ENCODE measurements at places on chromosomes 7 and 10.

GRCh38 chr10:12975906-12976305 lies 25.6 kb downstream of the CCDC3 start:
- no peak for DNase-seq

GRCh38 chr7:119545118-119545517 lies 727.9 kb upstream of the KCND2 start:
- no peak for DNase-seq

DNA sequence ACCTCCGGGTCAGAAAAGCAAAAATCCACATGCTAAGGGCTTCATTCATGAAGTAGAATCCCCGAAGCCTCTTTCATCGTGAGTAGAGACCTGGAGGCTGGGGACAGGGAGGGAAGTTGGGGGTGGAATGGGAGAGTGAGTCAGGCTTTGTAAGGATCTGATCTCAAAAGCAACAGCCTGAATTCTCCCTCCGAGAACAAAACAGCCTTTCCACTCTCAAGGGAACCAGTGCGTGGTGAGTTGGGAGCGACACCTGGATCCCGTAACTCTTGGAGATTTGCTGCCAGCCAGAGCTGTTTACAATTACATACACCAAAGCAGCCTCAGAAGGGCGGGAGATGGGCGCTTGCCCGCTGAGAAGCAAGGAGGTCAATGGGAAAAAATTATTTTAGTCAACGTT lies 10.8 kb downstream of the AFAP1L2 start:
- no peak for DNase-seq

DNA sequence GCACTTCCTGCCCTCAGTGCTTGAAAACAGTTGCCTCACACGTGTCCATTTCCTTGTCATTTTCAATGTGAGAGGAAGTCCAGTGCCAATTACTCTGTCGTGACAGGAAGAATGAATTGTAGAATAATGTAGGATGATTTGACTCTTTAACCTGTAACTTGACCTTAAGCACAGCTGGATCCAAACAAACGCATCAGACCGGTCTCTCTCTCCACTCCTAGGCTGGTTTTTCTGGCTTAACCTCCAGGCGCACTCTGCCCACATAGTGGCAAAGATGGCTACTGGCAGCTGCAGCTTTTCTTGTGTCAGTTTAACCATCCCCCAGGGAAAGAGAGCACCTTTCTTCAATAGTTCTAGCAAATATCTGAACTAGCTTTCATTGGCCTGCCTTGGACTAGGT lies 29.4 kb upstream of the PNLIPRP3 start:
- DNase-seq: no peak

- DNase-seq: no peak
Observed at GRCh38 chr7:30040938-30041337, 12.7 kb downstream of the PLEKHA8 start.

GRCh38 chr7:130322615-130323014 lies 22.0 kb upstream of the CPA5 start:
- no peak for DNase-seq

- no peak for DNase-seq
Observed at GRCh38 chr10:109769966-109770365, 153.3 kb downstream of the XPNPEP1 start.

DNA sequence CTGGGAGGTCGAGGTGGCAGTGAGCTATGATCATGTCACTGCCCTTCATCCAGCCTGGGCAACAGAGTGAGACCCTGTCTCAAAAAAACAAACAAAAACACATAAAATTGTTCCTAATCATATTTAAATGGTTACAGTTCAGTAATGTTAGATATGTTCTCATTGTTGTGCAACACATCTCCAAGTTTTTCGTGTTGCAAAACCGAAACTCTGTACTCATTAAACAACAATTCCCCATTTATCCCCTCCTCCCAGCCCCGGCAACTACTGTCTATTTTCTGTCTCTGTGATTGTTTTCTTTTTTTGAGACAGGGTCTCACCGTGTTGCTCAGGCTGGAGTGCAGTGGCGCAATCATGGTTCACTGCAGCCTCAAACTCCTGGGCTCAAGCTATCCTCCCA lies 16.1 kb upstream of the PRXL2A start:
- no peak for DNase-seq

DNA sequence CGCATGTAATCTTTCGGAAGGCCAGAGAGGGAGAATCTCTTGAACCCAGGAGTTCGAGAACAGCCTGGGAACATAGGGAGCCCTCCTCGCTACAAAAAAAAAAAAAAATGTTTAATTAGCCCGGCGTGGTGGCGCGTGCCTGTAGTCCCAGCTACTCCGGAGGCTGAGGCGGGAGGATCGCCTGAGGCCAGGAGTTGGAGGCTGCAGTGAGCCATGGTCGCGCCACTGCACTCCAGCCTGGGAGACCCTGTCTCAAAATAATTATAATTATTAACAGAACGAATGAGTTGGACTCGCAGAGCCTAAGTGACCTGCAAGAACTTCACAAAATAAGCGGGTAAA lies 794 bp downstream of the PCGF6 start:
- no peak for DNase-seq

GRCh38 chr10:117860823-117861222 lies 185.9 kb downstream of the RAB11FIP2 start:
- DNase-seq: no peak

- no peak for DNase-seq
Observed at GRCh38 chr7:41476460-41476803, 226.5 kb downstream of the INHBA start.

DNA sequence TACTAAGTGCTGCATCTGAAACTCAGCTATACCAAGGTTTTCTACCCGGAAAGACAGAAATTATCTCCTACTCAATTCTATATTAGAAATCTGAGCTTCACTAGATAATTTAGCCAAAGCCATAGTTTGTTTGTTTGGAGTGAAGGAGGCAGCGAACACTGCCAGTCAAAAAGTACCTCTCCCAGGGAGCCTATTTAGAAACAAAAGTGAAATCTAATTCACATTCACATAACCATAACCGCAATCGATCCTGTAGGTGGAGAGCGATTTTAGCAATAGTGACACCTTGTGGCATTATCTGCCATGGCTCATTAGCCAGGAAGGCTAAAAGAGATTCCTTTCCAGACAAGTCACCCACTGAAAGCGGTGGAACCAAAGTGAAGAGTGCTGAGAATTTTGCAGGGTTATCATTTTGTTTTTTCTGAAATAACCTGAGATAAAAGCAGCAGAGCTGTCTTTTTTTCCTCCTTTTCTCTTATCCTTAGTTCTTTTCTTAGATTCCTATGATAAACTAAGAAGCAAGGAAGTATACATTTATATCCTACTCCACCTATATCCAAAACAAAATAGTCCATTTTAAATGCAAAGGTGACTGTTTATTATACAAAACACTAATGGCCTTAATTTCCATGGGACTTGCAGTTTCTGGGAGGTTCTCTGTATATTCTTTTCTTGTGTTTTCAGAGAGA lies 83.7 kb upstream of the BET1 start:
- peak; percentile 72 for DNase-seq

- no peak for DNase-seq
Observed at GRCh38 chr7:34016876-34017275, 111.5 kb downstream of the BMPER start.

GRCh38 chr10:48981310-48981907 lies 41.8 kb upstream of the LRRC18 start:
- peak; percentile 45 for DNase-seq

- DNase-seq: no peak
Observed at GRCh38 chr10:45513551-45513950, 139.5 kb downstream of the ALOX5 start.

- DNase-seq: no peak
Observed at GRCh38 chr7:42768045-42768444, 143.8 kb downstream of the C7orf25 start.

DNA sequence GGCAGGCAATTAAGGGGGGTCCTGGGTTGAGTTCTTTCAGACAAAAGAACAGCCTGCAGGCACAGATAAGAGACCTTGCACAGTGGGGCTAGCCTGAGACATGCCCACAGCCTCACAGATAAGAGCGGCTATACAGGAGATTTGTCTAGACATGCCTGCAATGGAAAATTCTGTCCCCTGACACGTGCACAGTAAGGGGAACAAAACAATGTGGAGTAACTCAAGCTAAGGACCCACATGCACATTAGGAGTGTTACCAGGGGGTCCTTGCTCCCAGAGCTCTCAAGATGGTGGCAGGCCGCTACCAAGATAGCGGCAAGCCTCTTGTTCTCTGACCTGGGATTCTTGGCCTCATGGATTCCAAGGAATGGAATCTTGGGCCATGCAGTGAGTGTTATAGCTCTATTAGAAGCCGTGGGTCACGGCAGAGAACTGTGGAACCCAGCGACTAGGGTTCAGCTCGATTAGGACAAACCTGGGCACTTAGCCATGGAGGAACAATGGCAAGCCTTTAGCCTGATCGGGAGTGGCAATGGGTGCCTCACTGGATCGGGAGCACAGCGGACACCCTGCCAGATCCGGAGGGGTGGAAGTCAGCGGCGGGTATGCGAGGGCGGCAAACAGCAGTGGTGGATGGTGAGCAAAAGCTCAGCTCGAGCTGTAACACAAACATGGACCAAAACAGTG lies 196.9 kb downstream of the CCSER2 start:
- DNase-seq: no peak

- no peak for DNase-seq
Observed at GRCh38 chr10:132388891-132389432, 8.0 kb upstream of the PWWP2B start.

DNA sequence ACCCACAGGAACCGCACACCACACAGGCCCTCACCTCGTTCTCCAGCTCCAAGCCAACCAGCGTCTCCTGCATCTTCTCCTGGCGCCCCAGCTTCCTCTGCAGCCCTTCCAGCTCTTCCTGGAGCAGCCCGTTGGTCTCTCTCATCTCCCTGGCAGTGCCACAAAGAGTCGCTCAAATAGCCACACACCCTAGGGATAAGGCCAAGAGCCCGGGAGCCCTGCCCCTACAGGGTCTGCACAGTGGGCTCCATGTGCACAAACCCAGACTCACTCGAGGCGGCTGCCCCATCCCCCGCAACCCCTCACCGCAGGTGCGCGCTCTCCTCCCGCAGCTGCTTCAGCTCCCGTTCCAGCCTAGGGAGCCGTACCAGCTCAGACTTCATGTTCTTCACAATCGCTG lies 16.9 kb downstream of the MAD1L1 start:
- no peak for DNase-seq

DNA sequence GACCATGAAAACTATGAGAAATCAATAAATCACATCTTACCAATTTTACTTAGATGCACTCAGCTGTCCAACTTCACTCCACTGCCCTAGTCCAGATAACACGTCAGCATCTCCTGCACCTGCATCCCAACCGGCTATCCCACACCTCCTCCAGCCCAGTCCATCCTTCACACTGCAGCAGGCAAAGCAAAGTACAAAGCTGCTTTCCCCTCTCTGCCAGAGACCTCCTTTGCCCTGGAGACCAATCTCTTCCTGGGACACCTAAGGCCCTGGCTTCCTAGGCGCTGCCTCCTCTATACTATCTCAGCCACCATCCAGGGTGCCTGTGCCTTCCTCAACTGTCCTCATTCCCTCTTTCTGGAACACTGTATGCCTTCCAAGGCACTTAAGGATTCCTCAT lies 90.3 kb upstream of the DDC start:
- DNase-seq: no peak

DNA sequence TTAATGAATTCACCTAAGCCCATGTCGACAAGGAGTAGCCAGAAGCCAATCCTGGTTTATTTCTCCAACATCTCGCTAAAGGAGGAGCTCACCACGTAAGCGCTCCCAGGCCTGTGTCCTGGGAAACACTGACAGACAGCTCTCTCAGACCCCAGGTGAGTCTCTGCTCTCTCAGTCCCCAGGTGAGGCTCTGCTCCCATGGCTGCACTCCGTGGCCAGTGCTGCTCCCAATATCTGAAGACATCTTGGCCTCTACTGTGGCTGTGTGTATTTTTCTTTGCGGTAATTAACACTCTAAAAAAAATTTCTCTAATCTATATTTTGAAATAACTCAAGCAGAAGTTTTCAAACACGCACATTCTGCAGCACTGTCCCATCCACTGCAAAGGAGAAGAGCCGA lies 564.5 kb downstream of the PTPRN2 start:
- no peak for DNase-seq

GRCh38 chr7:112080441-112080840 lies 125.8 kb downstream of the DOCK4 start:
- no peak for DNase-seq

DNA sequence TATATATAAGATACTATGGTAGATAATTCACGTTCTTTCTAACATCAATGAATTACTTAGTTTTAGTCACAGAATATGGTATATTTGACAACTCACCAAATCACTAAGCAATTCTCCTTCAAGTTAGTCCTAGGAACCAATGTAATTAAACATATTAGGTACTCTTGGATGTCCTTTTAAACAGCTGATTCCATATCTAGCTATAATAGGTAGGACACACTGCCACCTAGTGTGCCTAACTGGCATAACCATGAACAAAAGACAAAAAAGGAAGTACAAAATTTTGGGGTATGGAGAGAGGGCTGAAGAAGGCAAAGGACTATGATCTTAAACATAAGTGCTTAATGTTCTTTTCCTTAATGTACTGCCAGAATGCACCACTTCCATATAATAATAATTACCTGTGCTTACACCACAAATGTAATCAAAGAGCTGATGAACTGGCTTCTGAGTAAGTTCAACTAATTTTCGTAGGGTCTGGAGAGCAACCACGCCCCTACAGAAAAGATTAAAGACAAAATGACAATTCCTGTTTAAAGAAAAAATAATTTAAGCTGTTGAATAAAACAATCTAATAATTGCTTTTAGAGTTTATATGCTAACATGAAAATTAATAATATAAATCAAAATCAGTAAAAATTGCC lies 28.7 kb downstream of the PNPLA8 start:
- peak; percentile 59 for DNase-seq

DNA sequence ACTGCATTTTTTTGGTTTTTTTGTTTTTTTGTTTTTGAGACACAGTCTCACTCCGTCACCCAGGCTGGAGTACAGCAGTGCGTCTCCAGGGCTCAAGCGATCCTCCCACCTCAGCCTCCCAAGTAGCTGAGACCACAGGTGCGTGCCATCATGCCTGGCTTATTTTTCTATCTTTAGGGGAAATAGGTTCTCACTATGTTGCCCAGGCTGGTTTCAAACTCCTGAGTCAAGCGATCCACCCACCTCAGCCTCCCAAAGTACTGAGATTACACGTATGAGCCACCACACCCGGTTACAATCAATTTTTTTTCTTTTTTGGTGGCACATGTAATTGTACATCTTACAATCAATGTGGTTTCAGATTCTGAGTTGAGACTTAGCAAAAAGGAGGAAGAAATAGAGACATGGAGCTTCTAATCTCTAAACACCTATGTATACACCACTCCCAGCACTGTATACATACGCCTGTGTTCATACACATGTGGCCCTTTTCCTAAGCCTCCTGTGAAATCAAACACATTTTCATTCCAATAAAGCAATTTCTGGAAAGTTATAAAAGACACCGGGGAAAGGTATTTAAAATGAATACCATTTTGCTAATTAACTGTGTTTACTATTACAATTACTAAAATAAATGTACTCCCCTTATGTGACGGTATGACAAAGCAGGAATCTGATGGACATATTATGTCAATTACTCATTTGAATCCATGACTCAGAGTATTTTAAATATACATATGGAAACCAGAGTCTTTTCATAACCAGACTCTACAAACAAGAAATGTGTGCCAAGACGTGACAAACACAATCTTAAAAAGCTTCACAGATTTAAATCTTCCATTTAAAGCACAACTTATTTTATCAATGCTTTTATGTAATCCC lies 40.9 kb downstream of the SMURF1 start:
- DNase-seq: peak; percentile 52

Data from activated naive CD4-positive, alpha-beta T cell treated with anti-CD3 and anti-CD28 coated beads for 36 hours (primary cell).